Melanocyte of skin (primary cell): ENCODE measurements at places on chromosomes 6 and 20. TPM values are rescaled to one million over a fixed set of nuclear protein-coding genes. Genes with fewer than 3 reads are reported as not detected.

FAM229B gene
- total RNA-seq, result 15.1 and 22.5 TPM in 2 replicates

CDH26 gene
- total RNA-seq, result 0.69 and 1.1 TPM in 2 replicates

CLPSL2 gene
- total RNA-seq, result not detected in 2 replicates

IBTK gene
- 47.6 and 58.8 TPM in 2 replicates for total RNA-seq

SLC22A7 gene
- total RNA-seq, result not detected in 2 replicates

EFCAB8 gene
- under 0.01 and 0.73 TPM in 2 replicates for total RNA-seq

E2F3 gene
- total RNA-seq, result 7.6 and 11.3 TPM in 2 replicates

TMEM151B gene
- not detected in 2 replicates for total RNA-seq

CASS4 gene
- under 0.01 TPM in 1 of 2 replicates, not detected in the other for total RNA-seq

ADGB gene
- total RNA-seq, result not detected in 2 replicates

ZNF311 gene
- total RNA-seq, result 1.00 and 1.5 TPM in 2 replicates

IL20RA gene
- total RNA-seq, result not detected in 2 replicates

IL17F gene
- not detected in 2 replicates for total RNA-seq

GABRR1 gene
- not detected in 2 replicates for total RNA-seq

OR2H2 gene
- total RNA-seq, result not detected in 2 replicates

EPPIN gene
- total RNA-seq, result not detected in 2 replicates

BHLHE23 gene
- not detected in 2 replicates for total RNA-seq

SMLR1 gene
- total RNA-seq, result not detected in 2 replicates

MCHR2 gene
- total RNA-seq, result not detected in 2 replicates

DSP gene
- total RNA-seq, result 0.62 and 1.7 TPM in 2 replicates

BCAS1 gene
- under 0.01 TPM in 1 of 2 replicates, not detected in the other for total RNA-seq

PHACTR3 gene
- total RNA-seq, result under 0.01 and 0.46 TPM in 2 replicates

VGLL2 gene
- not detected in 2 replicates for total RNA-seq

SERINC1 gene
- 146 and 201 TPM in 2 replicates for total RNA-seq

TINAG gene
- not detected in 2 replicates for total RNA-seq

ENPP3 gene
- under 0.01 and 0.31 TPM in 2 replicates for total RNA-seq

BFSP1 gene
- 2.0 and 4.5 TPM in 2 replicates for total RNA-seq

DAAM2 gene
- total RNA-seq, result 61.3 and 92.7 TPM in 2 replicates

PTGIS gene
- total RNA-seq, result 0.33 and 0.62 TPM in 2 replicates

BPIFB2 gene
- total RNA-seq, result not detected in 2 replicates

NKAPL gene
- total RNA-seq, result 1.1 and 1.4 TPM in 2 replicates

MMS22L gene
- total RNA-seq, result 25.3 and 27.6 TPM in 2 replicates

WFDC2 gene
- total RNA-seq, result not detected in 2 replicates

MED23 gene
- total RNA-seq, result 28.3 and 37.9 TPM in 2 replicates

C6orf163 gene
- total RNA-seq, result 2.4 and 4.7 TPM in 2 replicates

UBE2C gene
- 75.3 and 85.6 TPM in 2 replicates for total RNA-seq

EYS gene
- not detected in 2 replicates for total RNA-seq

ENPP4 gene
- under 0.01 TPM in 1 of 2 replicates, not detected in the other for total RNA-seq

BTNL2 gene
- not detected in 2 replicates for total RNA-seq

LY86 gene
- total RNA-seq, result not detected in 2 replicates

UBR2 gene
- 20.6 and 28.7 TPM in 2 replicates for total RNA-seq

MEP1A gene
- not detected in 2 replicates for total RNA-seq

PEX3 gene
- total RNA-seq, result 18.2 and 25.8 TPM in 2 replicates

CTCFL gene
- under 0.01 and 0.15 TPM in 2 replicates for total RNA-seq

PARD6B gene
- total RNA-seq, result 0.34 and 0.36 TPM in 2 replicates

ZSCAN23 gene
- 1.7 and 7.3 TPM in 2 replicates for total RNA-seq

MDFI gene
- total RNA-seq, result 0.67 TPM in 1 of 2 replicates, not detected in the other

RIPPLY2 gene
- not detected in 2 replicates for total RNA-seq

SYCP2 gene
- total RNA-seq, result 0.34 and 2.9 TPM in 2 replicates

REM1 gene
- not detected in 2 replicates for total RNA-seq

MPC1 gene
- 29.6 and 40.3 TPM in 2 replicates for total RNA-seq
